ENCODE measurements at places on chromosomes 5 and 9.

GRCh38 chr9:95486318-95486717 is 30.5 kb downstream of the PTCH1 start:
- DNase-seq = no peak

GRCh38 chr5:176629853-176630680 is at the start of the genes EIF4E1B and SNCB:
TSS of gene EIF4E1B (plus strand) at chr5:176630675. CDS start at chr5:176642788, 12,113 bp downstream.
TSS of gene SNCB (minus strand) at chr5:176630534. CDS start at chr5:176629654, 880 bp downstream.
- peak; percentile 85 for DNase-seq

DNA sequence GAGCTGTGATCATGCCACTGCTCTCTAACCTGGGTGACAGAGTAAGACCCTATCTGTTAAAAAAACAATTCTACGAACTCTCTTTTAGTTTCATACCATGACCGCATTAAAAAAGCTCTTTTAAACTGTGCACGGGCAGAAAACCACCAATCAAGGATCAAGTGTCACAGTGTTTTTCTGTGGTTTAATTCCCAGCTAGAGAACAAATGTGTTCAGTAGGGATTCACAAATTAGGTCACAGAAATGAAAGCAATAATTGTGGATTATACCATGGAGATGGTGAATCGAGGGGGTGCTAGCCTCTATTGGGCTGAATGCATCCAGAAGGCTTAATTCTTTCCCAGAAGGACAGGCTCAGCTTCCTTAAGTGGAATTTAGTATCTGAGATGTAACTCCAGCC is 79.1 kb downstream of the ATG10 start:
- DNase-seq = no peak

DNA sequence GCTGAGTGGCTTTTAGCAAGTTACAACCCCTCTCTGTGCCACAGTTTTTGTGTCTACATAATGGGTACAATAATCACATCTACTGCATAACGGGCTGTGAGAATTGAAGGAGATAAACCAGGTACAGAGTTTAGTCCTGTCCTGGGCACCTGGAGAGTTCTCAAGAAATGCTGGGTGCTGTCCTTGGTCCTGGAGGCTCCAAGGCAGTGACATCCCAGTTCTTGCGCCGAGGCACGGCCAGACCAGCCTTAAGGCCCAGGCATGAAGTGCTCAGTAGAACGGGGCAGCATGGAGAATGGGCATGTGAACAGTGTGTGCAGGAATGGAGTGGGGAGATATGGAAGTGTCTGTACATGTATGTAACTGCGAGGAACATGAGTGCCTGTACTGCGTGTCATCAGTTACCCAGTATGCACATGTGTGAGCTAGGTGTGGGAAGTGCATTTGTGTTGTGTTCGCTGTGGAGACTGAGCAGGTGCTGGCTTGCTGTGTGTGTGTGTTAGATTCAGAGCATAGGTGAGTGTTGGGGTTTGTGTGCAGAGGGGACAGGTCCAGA is 6.3 kb upstream of the UNC5A start:
- DNase-seq = peak; percentile 73

GRCh38 chr5:149138182-149138923 is 2.9 kb upstream of the ABLIM3 start:
- no peak for DNase-seq

- DNase-seq = no peak
Observed at GRCh38 chr5:17316970-17317459, 99.6 kb downstream of the BASP1 start.

GRCh38 chr5:22598796-22599195 is 254.3 kb downstream of the CDH12 start:
- DNase-seq = no peak

DNA sequence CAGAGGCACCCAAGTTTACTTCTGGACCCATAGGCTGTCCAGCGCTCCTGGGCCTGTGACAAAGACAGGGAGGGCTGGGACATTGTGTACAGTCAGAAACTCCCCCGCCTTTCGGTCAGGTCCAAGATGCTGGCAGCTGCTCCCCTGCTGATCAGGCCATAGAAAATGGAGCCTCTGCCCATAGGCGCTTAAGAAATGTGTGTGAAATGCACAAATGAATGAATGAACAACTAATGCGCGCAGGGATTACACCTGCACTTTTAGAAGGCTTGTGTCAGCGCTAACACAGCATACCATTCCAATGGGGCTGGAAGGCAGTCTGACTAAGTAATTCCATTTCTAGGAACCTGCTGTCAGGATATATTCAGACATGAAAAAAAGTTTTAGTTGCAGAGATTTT is 16.3 kb downstream of the PTPN3 start:
- DNase-seq = no peak

- DNase-seq = peak; percentile 65
Observed at GRCh38 chr5:176812269-176813259, 2.2 kb downstream of the UNC5A start.

DNA sequence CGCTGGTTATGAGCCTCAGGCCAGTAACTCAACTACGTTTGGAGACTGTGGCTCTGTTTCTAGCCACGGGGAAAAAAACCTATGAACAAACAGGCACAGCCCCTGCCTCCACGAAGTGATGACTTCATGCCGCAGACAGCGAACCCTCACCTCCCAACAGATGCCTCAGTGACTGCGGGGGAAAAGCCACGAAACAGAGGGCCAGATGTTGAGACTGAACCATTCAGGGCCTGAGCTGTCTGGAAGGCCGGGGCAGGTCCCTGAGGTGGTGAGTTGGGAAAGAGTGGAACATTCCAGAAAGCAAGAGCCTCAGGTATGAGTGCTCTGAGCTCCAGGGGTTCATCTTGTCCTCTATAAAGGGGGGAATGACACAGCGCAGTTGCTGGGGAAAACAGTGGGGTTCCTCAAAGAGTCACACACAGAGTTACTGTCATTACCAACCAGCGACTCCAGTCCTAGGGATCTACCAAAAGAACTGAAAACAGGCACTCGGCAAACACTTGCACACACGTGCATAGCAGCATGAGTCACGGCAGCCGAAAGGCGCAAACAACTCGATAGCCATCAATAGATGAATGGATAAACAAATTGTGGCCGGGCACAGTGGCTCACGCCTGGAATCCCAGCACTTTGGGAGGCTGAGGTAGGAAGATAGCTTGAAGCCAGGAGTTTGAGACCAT is 15.3 kb downstream of the PLPP7 start:
- DNase-seq = no peak

GRCh38 chr9:135979547-135980166 is 18.5 kb upstream of the UBAC1 start:
- DNase-seq = no peak

DNA sequence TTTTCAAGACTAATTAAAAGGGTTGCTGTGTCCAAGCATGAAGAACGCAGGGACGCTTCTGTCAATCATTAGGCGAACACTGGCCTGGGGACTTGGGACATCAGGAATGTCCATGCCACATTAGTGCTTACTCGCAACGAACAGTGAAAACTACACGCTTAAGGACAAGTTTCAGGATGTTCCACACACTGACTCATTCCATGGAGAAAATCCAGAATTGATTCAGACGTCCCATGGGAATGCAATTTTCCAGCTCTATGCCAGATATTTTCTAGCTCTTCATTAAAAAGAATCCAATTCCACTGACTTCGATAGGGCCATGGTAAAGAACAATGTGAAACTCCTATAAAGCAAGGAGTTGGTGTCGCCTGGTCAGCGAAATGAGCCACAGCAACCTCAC is 98.2 kb downstream of the CAMSAP1 start:
- no peak for DNase-seq

DNA sequence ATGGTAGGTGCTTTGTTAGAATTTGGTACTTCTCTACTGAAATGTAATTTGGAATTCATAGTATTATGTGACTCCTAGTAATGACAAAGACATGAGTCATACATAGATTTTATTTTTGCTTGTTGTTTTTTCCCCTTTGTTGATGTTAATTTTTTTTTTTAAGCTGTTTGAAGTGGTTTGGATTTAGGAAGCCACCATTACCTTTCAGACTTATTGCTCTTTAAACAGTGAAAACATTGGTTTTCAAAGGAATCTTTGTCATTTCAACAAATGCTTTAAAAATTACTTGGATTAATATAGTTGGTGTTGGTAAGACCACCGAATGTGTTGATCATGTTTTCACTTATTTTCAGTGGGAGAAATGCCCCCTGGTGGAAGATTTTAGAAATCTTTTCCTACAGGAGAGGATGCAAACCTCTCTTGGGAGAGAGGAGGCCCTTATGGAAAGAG is 170.1 kb upstream of the PITX1 start:
- no peak for DNase-seq

DNA sequence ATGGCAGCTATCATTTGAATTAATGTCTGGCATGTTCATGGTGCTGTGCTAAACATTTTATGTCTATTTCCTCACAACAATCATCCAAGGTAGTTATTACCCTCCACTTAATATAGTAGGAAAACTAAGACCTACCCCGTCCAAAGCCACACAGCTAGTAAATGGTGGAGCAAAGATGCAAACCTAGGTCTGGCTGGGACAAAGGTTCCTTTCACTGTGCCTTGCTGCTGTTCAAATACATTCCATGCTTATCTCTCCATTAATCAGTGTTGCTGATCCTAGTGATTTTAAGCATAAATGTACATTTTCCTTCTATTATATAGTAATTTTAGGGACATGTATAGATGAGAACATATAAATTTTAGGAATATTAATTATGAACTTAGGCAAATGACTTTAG is 38.7 kb downstream of the CCDC125 start:
- DNase-seq = no peak
